ENCODE measurements at places on chromosomes 4 and X.

- DNase-seq: peak; percentile 29
Observed at GRCh38 chr4:113020966-113021365, 28.5 kb upstream of the ANK2 start.

- no peak for DNase-seq
Observed at GRCh38 chrX:48278958-48279357, 23.8 kb downstream of the SSX1 start.

DNA sequence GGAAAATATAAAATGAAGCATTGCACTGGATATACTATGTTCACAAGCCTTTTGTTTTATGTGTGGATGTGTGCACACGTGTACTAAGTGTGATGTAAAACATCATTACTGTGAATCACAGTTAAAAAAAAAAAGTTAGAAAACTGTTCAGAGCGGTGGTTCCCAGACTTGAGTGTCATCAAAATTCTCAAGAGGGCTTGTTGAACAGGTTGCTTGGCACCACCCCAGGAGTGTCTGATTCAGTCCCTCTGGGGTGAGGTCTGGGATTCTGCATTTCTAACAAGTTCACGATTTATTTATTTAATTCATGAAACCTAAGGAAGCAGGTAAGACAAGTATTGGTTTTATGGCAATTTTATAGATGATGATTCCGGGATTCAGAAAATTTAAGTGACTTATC, 1.8 kb downstream of the CENPU start:
- DNase-seq: no peak

GRCh38 chr4:8112672-8113071, 45.9 kb downstream of the ABLIM2 start:
- no peak for DNase-seq

DNA sequence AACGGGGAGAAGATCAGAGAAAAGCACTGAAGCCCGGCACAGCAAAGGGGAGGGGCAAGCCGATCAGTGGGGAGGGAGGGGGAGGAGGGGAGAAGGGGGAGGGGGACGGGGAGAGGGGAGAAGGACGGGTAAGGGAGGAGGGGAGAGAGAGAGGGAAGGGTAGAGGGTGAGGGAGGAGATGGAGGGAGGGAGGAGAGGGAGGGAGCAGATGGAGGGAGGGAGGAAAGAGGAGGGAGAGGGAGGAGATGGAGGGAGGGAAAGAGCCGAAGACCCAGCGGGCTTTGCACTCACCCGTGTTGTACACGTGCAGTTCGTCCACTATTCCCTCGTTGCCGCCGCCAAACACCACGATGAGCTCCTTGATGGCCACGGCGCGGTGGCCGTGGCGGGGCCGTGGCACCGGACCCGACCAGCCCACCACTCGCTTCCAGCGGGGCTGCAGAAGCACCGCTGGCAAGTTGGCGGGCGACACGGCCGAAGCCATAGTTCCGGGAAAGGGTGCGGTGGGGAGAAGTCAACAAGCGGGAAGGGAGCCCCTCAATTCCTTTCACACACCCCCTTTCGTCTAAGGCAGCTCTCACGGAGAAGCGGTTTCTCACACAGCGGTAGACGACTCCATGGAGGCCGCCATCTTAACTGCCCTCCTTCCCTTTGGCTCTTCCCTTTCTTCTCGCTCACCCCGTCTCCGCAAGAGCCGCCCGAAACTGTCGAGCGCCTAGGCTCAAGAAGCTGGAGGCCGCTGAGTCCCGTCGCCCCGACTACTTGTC, 1.1 kb downstream of the HCFC1 start:
- DNase-seq: no peak

GRCh38 chrX:44580466-44580865, 37.8 kb upstream of the FUNDC1 start:
- DNase-seq: no peak

GRCh38 chr4:157582141-157582540, 361.6 kb downstream of the GRIA2 start:
- DNase-seq: no peak

DNA sequence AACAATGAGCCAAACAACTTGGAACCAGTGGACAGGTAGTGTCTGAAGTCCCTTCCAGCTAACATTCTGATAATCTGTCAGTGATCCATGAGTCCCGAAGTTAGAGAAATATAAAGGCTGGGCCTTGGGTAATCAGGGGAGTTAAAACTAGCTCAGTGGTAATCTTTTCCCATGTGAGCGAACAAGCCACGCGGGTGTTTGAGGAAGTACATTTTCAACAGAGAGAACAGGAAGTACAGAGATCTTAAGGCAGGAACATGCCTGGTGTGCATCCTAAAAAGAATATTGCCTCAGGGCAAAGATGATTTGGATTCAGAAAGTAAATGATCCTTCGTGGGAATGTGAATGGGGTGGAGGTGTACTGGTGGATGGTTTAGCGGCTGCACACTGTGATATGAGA, 42.9 kb downstream of the FNIP2 start:
- no peak for DNase-seq

DNA sequence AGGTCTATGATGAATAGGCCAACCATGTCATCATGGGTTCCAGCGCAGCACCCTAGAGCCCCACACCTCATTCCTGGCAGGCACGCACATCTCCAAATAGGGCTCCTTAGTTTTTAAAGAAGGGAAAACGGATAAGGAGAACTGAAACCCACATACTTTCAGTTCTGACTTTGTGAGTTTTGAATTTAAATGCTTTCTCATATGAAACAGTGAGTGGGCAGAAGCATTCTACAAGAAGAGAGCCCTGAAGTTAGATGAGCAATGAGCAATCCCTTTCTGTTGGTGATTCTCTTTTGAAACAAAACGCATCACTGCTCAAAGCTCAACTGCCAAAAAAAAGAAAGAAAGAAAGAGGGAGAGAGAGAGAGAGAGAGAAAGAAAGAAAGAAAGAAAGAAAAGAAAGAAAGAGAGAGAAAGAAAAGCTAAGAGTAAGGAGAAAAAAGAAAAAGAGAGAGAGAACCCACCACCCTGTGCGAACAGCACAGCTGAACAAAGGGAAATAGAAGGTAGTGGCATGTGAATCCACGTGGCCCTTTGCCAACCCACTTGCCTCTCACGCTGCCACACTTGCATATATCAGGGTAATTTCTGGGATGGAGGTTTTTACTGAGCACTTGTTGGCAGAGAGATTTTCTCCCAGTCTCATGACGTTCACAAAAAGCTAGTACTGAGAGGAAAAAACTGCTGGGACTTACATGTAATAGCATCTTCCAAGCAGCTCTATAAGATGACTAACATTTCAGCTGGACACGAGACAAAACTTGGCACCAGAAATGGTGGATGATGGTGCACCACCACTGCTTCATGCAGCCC, 31.0 kb downstream of the TMSB4X start:
- DNase-seq: no peak
